ENCODE measurements at places on chromosomes 6 and 20.
A peak's percentile ranks its signal among the peaks of the same experiment; 100 is the strongest.

DNA sequence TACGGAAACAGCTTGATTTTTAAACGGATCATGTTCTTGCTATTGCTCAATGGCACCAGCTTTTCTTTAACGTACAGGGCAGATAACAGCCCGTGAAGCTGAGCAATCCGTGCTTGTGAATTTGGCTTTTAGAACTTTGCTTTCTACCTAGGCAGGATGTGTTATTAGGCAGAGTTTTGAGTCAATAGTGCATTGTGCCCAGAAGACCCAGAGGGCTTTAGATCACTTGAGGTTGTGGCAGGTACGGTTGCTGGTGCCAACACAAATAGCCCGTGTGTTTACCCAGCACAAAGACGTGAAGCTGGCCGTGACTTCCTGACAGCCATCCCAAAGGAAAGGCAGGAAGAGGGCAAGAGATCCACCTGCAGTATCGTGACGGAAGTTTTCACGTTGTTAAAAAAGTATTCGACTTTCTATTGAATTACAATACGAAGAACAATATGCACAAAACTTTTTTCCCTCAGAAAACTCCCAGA, 117.4 kb upstream of the FRMD1 start:
- DNase-seq = no peak

DNA sequence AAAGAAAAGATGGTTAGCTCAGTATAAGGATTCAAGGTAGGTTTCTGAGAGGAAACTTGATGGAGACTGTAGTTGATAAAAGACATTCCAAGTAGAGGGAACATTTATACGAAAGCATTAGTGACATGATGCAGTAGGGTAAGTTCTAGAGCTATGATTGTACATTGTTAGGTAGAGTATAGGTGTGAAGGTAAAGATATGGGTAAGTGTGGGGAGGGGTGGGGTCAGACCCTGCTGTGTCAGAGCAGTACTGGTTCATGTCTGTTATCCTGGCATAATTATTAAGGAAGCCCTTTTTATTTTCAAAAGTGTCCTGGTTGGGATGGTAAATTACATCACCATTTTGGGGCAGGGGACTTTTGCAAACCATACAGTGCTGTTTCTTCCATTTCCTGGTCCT, 635.8 kb downstream of the COL12A1 start:
- DNase-seq = no peak

GRCh38 chr20:16299897-16300296, 273.4 kb downstream of the KIF16B start:
- DNase-seq = no peak

DNA sequence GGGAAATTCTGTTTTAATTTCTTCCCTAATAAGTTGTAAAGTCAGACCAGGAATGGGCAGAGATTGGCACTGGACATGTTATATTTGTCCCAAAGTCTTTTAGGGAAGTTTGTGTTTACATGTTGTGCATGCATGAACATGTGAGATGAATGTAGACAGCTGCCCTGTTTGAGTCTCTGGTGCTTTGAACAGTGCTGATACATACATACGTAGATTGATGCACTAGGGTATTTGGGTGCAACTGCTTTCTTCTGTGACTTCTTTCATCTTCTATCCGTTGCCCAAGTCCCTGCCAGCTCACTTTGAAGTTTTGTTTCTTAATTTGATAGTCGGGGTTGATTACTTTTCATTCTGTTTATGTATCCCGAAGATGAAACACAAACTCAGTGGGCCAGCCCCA, 200.6 kb downstream of the DTNBP1 start:
- DNase-seq = no peak

- DNase-seq = peak; percentile 89
These were observed 277.0 kb downstream of the CDKAL1 start for GRCh38 chr6:20811109-20811761.

DNA sequence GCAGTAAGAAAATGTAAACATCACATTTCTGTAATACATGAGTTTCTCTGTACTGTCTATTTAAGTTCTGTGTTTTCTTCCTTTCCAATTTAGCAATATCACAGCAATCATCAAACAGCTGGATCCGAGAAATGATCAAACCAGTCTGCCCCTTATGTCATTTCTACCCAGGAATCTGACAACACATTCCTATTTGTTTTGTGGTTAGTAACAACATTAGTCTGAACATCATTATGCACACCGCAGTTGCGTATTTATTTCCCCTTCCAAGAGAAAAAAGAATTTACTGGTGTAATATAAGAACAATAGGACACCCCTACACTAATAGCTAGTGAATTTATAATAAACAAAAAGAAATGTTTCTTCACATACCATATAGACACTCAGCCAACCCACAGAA, 179.5 kb downstream of the BTBD9 start:
- no peak for DNase-seq

DNA sequence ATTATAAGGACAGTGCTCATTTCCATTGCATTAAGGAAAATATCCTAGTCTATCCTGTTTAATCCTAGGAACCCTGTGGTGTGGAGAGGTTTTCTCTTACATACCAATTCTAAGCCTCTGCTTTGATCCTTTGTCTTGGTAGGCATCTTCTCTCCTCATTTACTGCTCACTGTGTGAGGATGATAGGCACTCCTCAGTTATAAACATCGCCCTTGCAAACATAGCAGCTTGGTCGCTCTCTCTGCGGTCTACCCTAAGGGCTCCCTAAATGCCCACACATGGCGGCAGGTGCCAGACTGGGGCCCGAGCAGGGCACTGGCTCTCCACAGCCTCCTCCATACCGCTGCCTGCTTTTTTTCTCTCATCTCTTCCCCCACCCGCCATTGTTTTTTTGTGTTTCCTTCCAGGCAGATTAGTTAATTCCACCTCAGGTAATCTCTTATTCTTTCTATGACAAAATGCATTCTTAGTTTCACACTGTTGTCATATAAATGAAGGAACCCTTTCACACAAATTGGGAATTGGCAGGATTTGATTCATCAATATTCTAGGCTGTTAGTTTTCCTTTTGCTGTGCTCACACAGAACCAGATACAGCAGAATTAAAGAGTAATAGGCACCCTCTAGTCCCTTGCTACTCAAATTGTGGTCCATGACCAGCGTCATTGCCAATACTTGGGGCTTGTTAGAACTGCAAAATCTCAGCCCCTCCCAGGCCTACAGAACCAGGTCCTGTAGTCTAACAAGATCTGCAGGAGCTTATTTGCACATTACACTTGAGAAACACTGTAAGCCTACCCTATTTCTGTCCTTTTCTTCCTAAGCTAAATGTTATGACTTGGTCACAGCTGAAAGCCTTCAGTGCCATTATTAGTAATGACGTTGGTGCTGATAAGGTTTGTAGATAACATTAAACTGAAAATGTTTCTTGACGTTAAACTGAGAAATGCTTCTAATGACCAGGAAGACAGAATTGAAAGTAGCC, 36.3 kb downstream of the CARMIL1 start:
- no peak for DNase-seq

GRCh38 chr20:5031206-5031557, 29.9 kb upstream of the SLC23A2 start:
- no peak for DNase-seq

- DNase-seq = no peak
These were observed 28.2 kb downstream of the SLC12A5 start for GRCh38 chr20:46056970-46057855.

DNA sequence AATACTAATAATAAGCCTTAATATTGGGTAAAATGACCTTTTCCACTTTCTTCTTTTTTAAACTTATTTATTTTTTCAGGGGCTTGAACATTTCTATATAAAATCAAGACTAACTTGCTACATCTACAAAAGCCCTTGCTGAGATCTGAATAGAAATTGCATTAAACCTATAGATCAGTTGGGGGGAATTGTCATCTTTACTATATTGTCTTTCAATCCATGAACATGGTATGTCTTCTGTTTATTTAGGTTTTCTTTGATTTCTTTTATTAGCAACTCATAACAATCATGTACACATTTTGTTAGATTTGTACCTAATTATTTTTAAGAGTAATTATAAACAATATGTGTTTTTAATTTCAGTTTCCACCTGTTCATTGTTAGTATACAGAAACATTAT, 96.4 kb upstream of the SLC22A23 start:
- DNase-seq = no peak

DNA sequence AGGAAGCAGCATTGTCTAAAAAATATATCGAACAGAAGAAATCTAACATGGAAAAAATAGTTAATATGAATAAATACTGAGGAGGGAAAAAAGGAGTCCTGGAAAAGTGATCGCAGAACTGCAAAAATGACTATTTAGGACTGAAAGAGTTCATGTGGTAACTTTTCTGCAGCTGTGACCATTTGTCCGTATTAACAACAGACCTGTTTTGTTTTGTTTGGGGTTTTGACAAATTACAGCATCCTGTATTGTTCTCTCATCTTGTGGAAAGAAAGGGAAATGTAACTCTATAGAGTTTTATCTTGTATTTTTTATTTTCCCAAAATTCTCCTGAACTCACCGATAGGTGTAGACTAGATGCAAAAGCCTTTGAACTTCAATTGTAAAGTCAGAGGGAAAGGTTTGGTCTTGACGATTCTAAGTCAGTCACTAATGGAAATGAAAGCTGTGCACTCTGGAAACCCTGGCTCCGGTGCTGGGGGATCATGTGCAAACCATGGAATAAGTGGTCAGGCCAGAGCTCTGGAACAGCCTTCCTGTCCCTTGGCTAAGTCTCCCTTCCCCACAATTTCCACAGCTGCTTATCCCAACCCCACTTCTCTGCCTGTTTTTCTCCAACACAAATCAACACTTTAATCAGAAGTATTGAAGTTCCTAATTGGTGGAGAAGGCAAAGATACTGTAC, 51.2 kb upstream of the MARCKS start:
- no peak for DNase-seq

DNA sequence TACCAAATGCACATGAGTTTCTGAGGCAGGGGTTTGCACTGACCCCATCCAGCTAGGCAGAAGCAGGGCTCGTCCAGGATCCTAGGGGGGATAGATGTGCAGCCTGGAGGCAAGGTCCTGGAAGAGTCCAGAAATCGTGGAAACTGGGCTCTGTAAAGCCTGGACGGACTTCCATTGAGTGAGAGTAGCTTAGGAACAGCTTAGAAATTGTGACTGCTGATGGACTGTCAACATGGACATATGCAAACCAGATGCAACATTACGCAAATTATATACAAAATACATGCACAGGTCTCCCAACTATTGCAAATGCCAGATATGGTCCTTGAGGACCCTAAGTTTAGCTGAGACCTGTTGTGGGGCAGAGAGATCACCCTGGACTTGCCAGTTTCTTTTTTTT, 4.8 kb upstream of the EMILIN3 start:
- DNase-seq = no peak

GRCh38 chr6:115120391-115120790, 777.6 kb upstream of the HS3ST5 start:
- DNase-seq = no peak

- no peak for DNase-seq
These were observed 193.3 kb downstream of the MOXD1 start for GRCh38 chr6:132207991-132208390.

- DNase-seq = no peak
These were observed 656 bp downstream of the RTEL1 start for GRCh38 chr20:63658749-63659187.

DNA sequence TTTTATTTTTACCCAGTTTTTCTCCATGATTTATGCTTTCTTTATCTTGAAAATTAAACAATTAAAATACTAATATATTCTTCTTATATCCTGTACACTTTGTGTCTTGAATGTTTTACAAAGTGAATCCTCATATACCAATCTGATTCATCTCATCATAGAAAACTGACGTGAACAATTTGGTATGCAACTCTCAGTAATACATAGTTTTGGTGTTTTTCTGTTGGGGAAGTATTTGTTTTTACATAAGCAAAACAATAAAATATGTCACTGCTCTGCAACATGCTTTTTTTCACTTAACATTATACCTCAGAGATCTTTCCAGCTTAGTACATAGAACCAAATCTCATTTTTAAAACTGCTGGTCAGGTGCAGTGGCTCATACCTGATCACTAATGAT, 14.7 kb downstream of the DNAAF9 start:
- DNase-seq = no peak

DNA sequence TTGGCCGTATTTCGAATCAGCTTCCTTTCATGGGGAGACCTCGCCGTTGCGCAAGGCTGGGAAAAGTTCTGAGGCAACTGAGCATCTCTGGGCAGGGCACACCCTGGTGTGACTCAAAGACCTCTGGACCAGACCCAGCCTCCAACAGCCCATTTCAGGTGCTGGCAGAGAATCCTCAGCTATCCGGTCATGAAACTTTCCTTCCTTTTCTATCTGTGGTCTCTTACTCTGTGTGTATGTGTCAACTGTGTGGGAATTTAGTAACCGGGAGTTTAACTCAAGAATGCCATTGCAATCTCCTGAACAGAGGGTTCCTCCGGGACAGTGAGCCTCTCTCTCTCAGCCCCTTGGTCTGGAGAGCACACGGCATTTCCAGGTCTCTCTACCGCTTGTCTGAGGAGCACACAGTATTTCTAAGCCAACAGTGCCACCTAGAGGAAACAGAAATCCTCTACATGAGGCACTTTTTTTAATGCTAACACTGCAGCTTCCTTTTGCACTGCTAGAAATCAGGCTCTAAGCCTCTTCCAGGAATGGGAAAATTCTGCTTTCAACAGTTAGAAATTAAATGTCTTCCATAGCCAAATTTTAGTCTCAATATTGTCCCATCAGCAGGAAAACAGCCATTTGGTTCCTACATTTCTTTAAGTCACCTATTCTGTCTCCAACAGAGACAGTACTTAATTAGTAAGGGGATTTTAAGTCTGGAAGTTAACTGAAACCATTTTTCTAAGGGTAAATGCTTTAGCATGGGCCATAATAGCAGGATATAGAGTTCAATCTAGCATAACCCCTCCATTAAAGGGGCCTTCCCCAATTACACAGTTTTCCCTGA, 32.7 kb downstream of the PLN start:
- DNase-seq = peak; percentile 51

- peak; percentile 71 for DNase-seq
These were observed 65.3 kb upstream of the RNF146 start for GRCh38 chr6:127201321-127201720.

DNA sequence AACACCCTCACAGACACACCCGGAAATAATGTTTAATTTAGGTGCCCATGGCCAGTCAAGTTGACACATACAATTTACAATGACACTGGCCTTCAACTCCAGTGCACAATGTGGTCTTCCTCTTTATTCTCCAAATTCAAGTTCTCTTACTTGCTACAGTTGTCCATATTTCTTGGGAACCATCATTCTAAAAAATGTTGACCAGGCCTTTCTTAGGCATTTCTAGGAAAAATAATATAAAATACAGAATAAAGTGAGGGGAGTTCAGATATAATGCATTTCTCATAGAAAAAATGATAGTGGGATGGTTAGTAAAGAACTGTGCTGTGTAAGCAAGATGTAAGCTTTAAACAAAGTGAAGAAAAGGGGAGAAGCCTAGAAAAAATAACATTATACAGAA, 298.9 kb downstream of the ARHGAP18 start:
- DNase-seq = no peak

DNA sequence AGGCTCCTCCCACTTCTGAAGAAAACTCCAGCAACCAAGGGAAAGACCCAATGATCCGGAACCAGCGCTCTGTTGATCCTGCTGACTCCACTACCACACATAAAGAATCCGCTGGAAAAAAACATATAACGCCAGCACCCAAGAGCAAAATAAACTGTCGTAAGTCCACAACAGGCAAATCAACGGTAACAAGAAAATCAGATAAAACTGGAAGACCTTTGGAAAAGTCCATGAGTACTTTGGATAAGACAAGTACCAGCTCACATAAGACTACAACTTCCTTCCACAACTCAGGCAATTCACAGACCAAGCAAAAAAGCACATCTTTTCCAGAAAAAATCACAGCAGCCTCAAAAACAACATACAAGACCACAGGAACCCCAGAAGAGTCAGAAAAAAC, 8.0 kb downstream of the MUCL3 start:
- DNase-seq = no peak

Measured in COLO829 (cell line).